ENCODE measurements at places on chromosomes 16 and 17.

- DNase-seq, result no peak
These were observed 93.6 kb upstream of the NOG start for GRCh38 chr17:56499799-56500388.

DNA sequence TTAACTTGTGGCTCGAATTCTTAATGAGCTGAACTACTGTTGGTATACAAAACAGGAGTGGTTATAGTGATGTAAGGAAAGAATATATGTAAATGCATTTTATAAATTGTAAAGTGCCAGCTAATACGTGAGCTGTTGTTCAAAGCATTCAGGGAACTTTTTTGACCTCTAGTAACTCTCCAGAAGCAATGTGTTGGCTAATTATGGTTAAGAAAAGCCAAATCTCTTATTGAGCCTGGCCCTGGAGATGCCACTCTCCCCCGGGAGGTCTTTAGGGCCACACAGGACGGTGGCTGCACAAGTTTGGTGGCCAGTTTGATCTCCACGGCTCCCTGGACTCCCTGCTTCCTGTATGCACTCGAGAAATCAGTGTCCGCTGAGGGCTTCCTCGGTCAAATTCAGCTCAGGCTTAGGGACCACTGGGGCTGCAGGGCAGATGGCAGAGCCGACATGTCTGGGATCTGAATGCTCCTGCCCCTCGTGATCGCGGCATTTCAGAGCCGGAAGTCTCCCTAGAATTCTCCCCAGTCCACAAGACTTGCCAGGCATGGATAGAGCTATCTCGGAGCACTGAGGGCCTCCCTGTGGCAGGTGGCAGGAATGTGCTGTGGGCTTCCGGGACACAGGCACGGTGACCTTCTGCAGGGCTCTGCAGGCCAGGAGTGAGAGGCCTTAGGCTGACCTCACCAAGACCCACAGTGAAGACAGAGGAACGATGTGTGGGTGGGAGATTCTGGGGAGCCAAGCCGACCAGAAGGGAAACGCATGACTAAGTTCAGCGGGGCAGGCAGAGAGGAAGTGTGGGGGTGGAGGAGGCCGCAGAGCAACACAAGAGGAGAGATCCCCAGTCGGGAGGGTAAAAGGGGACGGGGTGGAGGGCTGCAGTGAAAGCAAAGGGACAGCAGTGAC lies 18.6 kb upstream of the PITPNM3 start:
- no peak for DNase-seq

GRCh38 chr16:82033683-82034300 lies 1.3 kb upstream of the HSD17B2 start:
- DNase-seq, result no peak

DNA sequence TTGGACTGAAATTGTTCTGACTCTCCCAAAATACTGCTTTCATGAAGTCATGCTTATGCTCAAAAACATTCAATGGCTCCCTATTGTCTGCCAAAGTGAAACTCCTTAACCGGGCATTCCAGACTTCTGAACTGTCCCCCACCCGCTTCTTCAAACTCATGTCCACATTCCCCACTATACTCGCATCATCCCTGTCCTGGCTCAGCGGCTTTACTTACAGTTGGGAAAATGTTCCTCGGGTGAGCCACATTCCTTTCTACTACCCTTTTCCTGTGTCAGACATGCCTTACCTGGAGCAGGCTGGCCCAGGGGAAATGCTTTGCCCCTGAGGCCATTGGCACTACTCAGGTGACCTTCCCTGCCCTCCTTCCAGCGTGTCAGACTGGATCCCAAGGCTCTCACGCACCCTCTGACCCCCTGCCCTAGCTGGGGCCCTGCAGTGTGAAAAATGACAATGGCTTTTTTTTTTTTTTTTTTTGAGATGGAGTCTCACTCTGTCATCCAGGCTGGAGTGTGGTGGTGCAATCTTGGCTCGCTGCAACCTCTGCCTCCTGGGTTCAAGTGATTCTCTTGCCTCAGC lies 5.3 kb downstream of the CYGB start:
- DNase-seq, result no peak

GRCh38 chr17:74605361-74605760 lies 13.3 kb upstream of the CD300LD start:
- no peak for DNase-seq

DNA sequence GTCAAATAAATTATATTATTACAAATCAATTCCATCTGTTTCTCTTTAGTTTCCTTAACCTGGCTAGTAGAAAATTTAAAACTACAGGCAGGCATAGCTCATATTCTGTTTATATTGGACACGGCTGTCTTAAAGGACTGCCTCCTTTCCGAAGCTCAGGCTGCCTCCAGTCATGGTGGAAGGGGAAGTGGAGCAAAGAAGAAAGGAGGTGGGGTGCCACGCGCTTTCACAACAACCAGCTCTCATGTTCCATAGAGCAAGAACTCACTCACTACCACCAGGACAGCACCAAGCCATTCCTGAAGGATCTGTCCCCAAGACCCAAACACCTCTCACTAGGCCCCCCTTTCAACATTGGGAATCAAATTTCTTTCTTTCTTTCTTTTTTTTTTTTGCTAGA lies 149.3 kb upstream of the KCNJ18 start:
- DNase-seq, result no peak

GRCh38 chr16:67055712-67056487 lies 27.0 kb downstream of the CBFB start:
- DNase-seq, result no peak

DNA sequence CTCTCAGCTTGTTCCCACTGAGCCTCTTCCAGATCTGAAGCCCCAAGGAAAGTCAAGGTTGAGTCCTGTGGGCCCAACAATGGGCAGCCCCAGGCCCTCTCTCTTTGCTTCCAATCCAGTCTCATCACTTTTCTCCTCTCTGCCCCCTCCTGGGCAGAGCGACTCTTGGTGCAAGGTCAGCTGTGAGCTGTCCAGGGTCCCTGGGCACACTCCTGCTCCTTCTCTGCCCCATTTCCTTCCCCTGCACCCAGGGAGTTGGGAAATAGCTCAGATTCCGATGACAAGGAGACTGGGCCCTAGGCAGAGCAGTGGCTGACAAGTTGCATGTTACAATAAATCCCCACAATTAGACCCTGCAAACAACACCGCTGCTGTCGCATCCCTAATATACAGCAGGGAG lies 16.1 kb upstream of the CRHR1 start:
- DNase-seq, result no peak

- no peak for DNase-seq
These were observed 22.7 kb downstream of the LCMT1 start for GRCh38 chr16:25134166-25134700.

DNA sequence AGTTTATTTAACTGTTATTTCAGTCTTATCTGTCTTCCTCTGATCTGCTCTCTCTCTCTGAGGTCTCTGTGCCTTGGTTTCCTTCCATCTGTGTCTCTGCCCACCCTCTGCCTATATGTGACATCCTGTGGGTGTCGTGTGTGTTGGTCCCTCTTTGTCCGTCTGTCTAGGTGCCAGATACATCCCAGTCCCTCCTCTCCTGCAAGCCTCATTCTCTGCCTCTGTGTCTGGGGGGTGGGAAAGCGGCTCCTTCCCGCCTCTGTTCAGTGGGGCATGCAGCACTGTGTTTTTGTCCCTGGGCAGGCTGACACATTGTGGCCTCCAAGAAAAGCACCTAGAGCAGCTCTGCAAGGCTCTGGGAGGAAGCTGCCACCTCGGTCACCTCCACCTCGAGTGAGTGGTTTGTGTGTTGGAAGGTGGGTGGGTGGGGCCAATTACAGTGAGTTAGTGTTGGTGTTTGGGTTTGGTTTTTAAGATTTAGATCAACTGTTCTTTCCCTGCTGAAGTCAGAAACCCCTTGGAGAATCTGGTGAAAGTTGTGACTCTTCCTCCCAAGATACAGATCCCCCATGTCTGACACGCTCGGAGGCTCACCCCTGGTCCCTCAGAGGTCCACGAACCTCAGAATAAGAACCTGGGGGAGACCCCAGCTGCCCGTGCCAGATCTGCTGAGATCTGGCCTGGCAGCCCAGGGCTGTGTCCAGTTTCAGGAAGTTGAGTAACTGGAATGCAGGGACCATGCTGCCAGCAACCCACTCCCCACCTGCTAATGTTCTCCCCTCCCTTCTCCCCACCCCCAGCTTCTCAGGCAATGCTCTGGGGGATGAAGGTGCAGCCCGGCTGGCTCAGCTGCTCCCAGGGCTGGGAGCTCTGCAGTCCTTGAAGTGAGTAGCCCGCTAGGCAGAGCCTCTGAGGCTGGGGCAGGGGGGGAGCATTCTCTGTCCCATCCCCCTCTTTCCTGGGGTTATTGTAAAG lies 50.9 kb upstream of the CPNE2 start:
- DNase-seq, result peak; percentile 72

- DNase-seq, result no peak
These were observed 15.3 kb downstream of the TBCD start for GRCh38 chr17:82767041-82767754.

DNA sequence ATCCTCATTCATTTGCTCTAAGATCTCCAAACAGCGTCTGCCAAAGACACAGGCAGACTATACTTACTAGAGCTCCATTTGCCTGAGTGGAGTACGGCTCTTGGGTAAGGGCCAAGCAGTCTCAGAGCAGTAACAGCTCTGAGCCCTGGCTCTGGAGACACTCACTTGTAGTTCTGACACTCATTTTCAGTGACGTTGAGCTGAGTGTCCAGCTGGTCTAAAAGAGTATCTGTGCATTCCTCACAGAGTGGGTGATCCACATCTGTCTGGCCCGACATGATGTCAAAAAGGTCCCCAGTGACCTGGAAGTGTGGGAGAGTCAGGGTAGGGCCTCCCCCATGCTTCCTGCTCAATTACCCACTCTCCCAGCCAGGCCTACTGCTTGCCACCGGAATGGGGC lies 5.7 kb downstream of the BECN1 start:
- no peak for DNase-seq

- no peak for DNase-seq
These were observed 29.4 kb upstream of the SUPT4H1 start for GRCh38 chr17:58381124-58382035.

DNA sequence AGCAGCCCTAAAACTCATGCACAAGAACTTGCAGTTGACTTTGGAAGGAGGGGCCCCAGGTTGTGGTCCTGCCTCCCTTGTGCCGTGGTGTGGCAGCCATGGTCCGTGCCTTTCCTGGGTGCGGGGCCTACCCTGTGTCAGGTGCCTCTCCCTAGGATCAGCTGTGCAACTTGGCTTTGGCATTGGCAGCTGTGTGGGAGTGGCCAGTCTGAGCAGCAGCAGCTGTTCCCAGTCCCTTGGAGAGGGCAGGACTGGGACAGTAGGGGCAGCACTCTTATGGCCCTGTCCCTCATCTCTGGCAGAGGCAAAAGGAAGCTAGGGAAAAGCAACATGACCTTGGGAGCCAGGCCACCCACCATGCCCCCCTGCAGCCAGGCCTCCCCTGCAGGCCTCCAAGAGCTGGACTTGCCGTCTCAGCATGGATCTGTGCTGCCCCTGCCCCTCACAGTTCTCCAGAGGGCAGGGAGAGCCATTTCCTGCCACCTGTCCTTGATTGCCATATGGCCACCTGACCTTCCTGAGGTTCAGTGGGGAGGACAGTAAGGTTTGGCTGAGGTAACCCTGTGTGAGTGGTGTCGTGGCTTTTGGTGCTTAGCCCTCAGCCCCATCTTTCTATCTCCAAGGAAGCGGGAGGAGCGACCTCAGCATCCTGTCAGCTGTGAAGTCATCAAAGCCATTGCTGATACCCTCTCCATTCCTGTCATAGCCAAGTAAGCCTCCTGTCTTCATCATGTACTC lies 15.5 kb upstream of the NFATC3 start:
- DNase-seq, result no peak

DNA sequence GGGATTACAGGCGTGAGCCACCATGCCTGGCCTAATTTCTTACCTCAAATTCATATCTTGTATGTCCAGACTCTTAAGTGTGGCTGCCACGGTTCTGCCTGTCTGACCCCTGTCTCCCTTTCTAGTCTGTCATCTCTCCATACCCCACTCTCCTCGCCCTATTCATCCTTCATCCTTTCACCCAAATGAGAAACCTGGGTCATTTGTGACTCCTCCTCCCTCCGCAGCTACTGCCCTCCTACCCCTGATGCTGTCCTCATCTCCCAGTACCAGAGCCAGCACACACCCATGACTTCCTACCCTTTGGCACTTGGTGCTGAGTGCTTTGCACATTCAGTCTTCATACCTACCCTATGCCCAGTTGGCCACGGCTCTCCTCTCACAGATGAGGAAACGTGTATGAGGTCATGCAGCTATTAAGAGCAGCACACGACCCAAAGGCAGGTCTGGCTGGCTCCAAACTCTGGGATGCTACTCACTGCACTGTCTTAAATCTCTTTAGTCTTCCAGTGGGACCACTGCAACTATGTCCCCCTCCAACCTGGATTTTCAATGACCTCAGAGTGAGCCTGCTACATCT lies 1.6 kb downstream of the SPATA32 start:
- no peak for DNase-seq

- no peak for DNase-seq
These were observed 22.1 kb upstream of the HNF1B start for GRCh38 chr17:37766971-37767370.

DNA sequence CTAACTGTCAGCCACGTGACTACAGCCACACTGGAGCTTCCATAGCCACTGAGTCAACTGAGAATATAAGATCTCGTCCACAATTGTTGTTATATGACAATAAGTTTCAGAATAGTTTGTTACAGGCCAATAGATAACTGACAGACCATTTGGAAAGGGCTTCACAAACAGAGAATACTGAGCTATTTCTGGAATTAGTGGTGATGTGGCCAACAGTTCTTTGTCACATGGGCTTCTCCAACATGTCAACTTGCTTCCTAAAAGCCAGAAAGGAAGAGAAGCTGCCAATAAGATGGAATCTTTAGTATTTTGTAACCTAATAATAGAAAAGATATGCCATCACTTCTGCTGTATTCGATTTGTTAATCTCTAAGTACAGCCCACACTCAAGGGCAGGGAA lies 1220.4 kb downstream of the CDH8 start:
- DNase-seq, result no peak

- DNase-seq, result no peak
These were observed 38.4 kb upstream of the IRF8 start for GRCh38 chr16:85860413-85861094.

DNA sequence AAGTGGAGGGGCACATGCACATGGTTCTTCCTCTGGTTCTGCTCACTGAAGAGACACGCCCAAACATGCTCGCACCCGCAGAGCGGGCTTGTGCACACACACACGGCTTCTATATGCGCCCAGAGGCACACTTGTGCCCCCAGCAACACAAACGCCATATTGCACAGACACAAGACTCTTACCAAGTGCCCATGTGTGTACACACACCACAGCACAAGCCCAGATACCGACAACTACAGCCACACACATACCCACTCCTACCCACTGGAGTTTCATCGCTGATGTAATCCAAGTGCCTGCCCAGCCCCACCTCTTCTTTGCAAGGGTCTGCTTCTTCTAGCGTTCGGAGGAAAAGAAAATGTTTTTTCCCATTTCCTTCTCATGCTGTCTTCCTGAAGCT lies 6.5 kb upstream of the PRR29 start:
- DNase-seq, result no peak

DNA sequence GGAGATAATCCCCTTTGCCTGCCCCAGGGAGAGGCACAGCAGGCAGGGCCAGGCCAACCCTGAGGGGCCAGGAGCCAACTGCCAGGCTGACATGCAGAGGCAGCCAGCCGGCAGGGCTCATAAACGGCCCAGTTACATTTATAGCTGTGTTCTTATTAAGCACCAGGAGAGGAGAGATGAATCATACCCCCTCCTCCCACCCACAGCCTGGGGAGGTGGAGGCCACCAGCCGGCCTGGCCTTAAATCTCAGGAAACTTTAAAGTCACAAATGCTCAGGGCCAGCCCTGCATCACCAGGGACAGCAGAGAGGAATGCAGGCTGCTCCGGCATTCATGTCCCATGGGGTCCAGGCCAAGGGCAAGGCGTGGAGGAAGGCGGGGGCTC lies 177.2 kb downstream of the TMEM132E start:
- no peak for DNase-seq

GRCh38 chr17:64095144-64095882 lies 34.6 kb downstream of the ERN1 start:
- no peak for DNase-seq
